ENCODE measurements at places on chromosomes 5 and 9. TPM values are rescaled to one million over a fixed set of nuclear protein-coding genes. Genes with fewer than 3 reads are reported as not detected.

IL17B gene
- polyA plus RNA-seq = not detected

SHISAL2B gene
- not detected for polyA plus RNA-seq

GCNT4 gene
- 2.2 TPM for polyA plus RNA-seq

UGCG gene
- polyA plus RNA-seq = 14.7 TPM

QRFP gene
- polyA plus RNA-seq = not detected

GOLM1 gene
- polyA plus RNA-seq = 0.54 TPM

ZCCHC10 gene
- polyA plus RNA-seq = 50.2 TPM

PCDHGA11 gene
- not detected for polyA plus RNA-seq
